ENCODE measurements at places on chromosomes 13 and 19.

DNA sequence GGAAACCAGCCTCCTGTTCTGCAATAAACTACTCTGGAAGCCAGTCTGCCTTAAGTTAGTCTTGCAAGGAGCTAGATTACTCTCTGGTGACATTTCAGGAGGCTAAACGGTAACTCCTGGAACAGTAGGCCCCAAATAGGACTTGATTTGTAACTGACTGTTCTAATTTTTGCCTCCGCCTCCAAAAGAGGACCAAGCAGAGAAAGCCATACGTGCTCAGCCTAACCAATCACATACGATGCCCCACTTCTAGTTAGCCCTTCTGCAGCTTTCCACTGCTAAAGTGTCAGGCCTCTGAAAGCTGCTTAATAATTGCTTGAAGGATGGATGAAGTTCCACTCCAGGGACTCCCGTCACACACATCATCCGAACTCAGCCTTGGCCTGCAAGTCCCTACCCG lies 744 bp downstream of the ZNF805 start:
- no peak for DNase-seq

GRCh38 chr19:15467734-15468214 lies 3.4 kb upstream of the RASAL3 start:
- no peak for DNase-seq

GRCh38 chr13:87537951-87538350 lies 133.2 kb upstream of the SLITRK5 start:
- DNase-seq, result no peak

DNA sequence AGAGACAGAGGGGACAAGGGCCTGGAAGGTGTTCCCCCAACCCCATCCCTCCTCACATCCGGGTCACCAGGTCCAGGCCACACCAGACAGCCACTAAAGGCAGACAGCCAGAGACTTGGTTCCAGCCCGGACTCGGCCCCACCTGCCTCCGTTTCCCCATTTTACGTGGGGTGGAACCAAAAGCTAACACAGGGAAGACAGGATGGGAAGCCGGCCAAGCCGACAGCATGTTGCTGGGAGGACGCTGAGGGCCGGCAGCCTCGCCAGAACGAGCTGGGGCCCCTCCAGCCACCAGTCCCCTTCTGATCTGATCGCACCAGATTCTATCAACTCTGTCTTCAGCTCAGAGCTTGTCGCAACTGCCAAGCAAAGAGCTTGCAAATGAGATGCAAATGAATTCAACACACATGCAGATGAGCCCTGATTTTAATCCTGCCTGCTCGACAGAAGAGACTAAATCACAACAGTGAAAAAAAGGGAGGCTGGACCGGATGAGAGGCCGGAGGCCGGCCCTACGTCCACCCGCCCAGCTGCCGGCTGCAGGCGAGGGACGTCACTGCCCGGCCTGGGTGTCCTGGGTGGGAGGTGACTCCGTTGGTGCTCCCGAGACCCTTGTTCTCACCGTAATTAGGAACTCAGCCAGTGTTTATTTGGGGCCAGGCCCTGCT lies 17.5 kb upstream of the SHC2 start:
- DNase-seq, result no peak

DNA sequence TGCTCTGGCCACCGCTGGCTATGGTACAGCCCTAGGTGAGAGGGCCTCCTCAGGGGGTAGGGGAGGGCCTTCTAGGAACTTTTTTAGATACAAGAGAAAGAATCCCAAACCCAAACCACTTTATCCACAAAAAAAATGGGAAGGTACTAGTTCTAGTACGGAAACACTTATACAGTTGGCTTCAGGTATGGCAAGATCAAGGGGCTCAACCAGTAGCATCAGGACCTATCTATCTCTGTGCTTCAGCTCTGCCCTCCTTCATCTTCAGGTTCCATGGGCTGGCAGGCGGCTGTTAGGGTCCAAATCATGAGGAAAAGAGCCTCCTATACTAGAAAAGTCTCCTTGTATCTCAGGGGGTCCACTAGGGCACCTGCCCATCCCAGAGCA lies 1.8 kb downstream of the MRI1 start:
- no peak for DNase-seq

- DNase-seq, result no peak
These were observed 1.4 kb upstream of the ICAM4 start for GRCh38 chr19:10285393-10285792.

GRCh38 chr19:51347209-51347928 lies 5.4 kb upstream of the VSIG10L start:
- DNase-seq, result no peak

- DNase-seq, result no peak
These were observed 1.7 kb downstream of the CTXN1 start for GRCh38 chr19:7924241-7924640.

DNA sequence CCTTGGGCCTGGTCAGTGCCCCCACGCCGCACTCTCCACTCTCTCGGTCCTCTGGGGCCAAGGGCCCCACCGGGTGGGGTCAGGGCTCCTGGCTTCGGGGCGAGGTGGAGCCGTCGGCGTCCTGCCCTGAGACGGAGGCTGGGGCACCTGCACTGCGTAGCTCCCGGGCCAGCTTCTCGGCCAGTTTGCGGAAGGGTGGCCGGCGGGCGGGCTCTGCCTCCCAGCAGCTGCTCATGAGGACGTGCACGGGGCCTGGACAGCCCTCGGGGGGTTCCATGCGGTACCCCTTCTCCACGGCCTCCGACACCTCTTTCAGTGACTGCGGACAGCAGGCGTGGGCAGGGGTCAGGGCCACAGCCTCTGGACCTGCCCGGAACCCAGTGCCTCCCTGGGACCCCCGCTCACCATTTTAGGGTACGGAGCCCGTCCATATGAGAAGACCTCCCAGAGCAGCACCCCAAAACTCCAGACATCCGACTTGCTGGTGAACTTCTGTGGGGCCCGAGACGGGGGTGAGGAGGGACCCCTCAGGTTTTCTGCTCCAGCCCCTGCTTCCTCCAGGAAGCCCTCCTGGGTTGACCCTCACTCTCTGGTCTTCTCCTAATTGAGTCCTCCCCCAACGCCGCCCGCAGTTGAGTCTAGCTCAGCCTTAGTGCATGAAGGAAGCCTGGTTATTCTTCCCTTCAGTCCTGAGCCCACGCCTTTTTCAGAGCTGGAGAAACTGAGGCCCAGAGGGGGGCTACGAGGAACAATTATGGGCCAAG lies 6.3 kb upstream of the RAX2 start:
- no peak for DNase-seq

GRCh38 chr13:113942591-113943103 lies 31.2 kb downstream of the C13orf46 start:
- no peak for DNase-seq

GRCh38 chr13:57644106-57644505 lies 12.6 kb downstream of the PCDH17 start:
- no peak for DNase-seq

DNA sequence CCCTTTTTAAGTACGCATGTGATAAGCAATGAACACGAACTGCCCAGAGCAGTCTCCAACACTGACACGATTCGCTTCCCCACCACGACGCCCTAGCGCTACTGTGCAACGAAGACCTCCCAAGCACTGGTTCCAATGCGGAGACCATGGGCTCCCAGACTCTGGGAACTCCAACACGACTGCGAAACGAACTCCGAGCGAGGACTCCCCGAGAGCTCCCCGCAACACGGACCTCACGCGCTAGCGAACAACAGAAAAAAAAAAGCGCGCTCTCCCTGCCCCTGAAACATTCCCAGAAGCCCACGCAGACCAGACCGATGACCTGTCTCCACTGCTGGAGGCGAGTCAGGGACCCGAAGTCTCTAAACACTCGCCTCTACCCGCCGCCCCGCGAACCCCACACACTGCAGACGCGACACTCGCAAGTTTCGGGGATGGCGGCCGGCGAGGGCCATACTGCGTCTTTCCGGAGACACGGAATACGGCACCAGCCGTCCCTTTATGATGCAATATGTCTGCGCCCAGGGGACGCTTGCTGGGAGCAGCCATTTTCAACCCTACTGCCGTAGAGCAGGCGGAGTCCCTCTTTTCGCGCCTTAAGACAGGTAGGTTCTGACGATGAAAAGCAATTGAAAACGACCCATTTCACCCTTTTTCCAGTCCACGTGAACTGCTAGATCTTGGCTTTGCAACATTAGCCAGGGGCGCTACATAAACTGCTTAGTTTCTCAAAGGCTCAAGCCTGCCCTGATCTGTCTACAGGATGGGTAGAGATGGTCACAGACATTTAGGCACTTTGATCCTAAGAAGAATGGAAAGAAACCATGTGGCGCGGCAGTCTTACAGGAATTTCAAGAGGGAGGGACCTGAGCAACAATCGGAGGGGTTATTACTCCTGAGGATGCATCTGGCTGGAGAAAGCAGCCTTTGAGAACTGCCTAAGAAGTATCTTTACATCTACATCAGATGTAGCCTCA lies at the start of gene ZNF577:
Gene ZNF577 (minus strand): TSS at position 430 of the 977 bp plus-strand sequence. CDS start 7,569 bp downstream, outside the sequence.
- DNase-seq, result peak; percentile 83

GRCh38 chr19:58513694-58514563 lies 2.1 kb upstream of the SLC27A5 start:
- DNase-seq, result peak; percentile 92

Data from neural crest cell (in vitro differentiated cells).